ENCODE measurements at places on chromosomes 3 and 15.

GRCh38 chr3:182116386-182116785 is 404.7 kb downstream of the SOX2 start:
- no peak for DNase-seq

DNA sequence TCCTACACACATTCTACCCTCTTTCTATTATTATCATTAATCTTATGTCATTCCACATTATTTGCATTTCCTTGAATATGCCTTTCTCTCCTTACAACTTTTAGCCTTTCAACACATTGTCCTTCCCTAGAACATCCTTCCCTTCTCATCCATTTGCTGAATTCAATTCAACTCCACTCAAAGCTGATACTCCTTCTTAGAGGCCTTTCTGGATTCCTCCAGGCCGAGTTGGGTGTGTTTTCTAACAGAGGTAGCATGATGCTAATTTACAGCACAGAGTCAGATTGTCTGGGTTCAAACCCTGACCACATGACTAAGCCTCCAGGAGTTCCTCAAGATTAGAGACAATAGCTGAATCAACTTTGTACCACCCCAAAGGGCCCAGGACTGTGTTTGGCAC is 63.4 kb upstream of the IL12A start:
- DNase-seq, result no peak

- no peak for DNase-seq
These were observed 542 bp downstream of the ACAA1 start for GRCh38 chr3:38136393-38136776.

GRCh38 chr3:60764870-60765269 is 486.4 kb downstream of the FHIT start:
- no peak for DNase-seq

GRCh38 chr15:75669879-75670212 is 22.1 kb downstream of the SNX33 start:
- DNase-seq, result no peak

DNA sequence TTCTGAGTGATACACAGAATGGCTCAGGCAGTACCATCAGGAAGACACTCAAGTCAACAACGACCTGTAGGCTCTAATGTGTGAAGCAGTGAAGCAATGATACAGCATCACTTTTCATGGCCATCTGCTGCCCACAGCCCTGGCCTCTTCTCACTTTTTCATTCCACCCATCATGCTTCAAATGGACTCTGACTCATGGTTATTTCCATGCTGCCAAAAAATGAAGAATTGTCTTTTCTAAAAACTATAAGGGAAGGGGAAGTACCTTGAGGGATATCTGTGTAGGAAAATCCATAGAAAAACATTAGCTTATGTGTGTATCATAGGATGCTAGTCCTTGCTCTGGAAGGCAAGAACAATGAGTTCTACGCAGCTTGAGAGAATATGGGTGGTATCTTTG is 11.5 kb downstream of the HGD start:
- no peak for DNase-seq

DNA sequence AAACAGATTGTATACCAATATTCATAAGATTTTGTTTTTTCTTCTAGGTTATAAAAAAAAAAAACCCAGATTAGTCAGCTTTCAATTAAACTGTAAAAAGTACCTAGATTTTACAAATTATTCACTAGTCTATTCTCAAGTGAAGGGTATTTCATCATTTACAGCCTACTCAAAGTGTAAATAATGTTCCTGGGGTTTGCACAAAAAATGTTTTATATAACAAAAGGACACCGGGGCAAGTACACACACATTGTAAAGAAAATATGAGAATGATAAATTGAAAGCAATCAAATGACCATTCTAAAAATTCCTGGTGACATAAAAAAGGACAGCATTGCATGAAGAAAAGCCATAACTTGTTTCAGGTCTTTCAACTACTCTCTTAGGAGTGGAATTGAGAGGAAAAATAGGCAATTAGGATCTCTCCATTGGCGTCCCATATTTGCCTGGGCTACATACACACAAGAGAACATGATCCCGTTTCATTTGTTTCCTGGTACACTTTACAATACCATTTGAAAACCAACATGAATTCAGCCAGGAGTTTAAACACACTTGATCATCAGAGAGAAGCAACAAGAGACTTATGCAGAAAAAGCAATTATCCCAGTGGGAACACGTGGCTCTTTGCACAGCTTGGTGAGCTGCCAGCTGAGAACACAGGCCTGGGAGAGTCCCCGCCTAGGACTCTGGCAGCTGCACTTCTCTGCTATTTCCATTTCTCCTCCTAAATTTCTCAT is 1039.2 kb downstream of the ROBO1 start:
- no peak for DNase-seq

DNA sequence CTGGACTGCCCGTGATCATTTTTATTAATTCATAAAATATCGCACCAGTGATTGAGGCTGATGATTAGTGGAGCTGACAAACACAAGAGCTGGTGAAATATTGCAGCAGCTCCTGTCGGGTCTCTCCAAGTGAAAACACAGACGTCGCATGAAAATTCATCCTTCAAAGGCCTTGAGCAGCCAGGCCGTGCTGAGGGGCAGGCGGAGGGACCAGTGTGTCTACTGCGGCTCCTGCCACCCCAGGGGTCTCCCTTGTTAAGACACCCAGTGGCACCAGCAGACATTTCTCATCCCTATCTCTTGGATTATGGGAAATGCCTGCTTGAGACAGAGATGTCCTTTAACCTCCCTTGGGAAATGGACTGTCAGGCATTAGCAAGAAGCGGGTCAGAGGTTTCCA is 289.4 kb upstream of the TLE3 start:
- DNase-seq, result no peak
